CD4-positive, alpha-beta T cell treated with Interleukin-15 for 1 hour (primary cell): ENCODE measurements at places on chromosomes 4 and X.

GRCh38 chr4:4426511-4427120, 39.7 kb downstream of the NSG1 start:
- DNase-seq = no peak

GRCh38 chr4:101199507-101200285, 147.6 kb downstream of the PPP3CA start:
- DNase-seq = no peak

- DNase-seq = no peak
These were observed 244.8 kb upstream of the CTSO start for GRCh38 chr4:156198511-156198910.

- no peak for DNase-seq
These were observed 4.8 kb upstream of the MXRA5 start for GRCh38 chrX:3351276-3351675.

- no peak for DNase-seq
These were observed 6.6 kb upstream of the GBA3 start for GRCh38 chr4:22686141-22686540.

- no peak for DNase-seq
These were observed 452 bp upstream of the RAI2 start for GRCh38 chrX:17861489-17862011.

GRCh38 chr4:141153751-141154510, 20.7 kb upstream of the RNF150 start:
- DNase-seq = no peak

DNA sequence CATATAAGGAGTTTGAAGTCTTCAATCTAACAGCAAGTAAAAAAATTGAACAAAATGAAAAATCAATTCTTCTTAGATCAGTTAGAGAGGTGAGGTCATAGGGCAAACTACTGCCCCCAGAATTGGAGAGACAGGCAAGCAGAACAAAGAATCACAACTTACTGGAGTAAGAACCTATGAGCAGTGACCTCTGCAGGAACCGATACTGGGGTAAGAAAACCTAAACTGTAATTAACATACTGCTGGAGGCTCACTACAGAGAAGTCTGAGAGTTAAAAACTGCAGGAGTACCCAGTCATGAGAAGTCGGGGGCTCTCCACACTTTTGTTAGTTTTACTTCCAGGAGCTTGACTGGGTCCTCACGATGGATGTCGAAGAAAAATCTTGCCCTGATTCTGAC, 16.0 kb downstream of the CLDN22 start:
- no peak for DNase-seq
